ENCODE measurements at places on chromosomes 7 and 10.

DNA sequence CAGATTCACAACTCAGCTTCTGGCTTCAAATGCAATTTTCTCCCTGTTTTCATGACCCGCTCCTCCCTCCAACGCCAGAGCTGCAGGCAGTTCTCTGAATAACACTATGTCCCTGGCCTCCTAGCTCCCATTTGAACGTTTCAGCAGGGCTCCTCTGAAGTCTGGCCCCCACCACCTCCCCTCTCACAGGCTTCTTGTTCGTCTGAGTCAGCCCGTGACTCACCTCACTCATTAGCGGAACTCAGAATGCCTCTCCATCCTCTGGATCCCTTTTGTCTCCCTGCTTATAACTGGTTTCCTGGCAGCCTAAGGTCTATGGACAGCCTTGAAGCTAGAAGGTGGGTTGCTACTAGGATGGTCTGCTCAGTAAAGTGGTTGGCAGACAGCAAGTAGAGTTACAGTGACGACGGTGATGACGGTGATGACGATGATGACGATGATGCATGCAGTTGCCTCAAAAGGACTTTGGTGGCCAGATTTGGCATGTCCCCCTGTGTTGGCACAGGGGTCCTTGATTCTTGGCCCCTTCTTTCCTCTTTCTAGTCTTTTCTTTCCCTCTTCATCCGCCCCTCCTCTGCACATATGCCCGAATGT lies 83.3 kb upstream of the MKLN1 start:
- DNase-seq, result peak; percentile 95

GRCh38 chr7:22393913-22394729 lies 37.2 kb upstream of the RAPGEF5 start:
- peak; percentile 18 for DNase-seq

DNA sequence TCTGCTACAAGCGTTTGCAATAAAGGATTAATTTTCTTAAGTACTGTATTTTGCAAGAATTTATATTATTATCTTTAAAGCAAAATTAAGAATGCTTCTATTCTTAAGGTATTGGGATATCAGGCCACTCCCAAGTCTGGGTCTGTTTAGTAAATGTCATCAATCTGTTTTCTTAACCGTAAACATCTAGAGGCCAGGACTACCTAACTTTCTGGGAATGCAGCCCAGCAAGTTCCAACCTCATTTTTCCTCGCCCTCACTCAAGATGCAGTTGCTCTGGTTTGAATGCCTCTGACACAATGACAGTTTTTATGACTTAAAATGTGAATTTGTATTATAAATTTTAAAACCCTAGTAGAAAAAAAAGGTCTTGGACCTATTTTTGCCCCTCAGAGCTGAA lies 143.5 kb downstream of the INHBA start:
- DNase-seq, result no peak

DNA sequence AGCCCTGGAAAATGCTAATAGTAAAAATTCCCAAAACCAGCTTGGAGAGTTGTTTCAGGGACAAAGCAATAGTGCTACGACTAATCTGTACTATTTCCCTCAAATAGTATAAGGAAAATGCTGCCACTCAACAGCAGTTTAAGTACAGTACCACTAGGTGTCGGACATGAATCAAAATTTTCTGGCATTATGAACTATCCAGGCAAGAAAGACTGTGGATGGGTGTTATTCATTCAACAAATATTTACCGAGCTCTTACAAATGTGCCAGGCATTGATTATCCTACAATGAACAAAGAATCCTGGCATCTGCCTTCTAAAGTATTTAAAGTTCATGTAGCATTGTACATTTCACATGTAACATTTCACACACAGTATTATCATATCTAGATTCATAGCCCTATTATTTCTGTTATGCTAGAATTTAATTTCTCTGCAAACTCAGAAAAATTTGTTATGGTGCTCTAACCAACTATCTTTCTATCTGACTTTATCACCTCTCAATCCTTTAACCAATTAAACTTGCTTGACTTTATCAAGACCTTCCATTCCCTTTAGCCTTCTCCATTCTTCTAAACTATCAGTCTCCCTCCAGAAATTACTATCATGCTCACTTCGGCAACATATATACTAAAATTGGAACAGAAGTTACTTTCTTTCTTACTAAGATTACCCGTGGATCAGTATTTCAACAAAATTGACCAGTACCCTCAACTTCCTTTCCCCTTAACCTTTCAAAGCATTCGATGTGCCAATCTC lies 80.6 kb downstream of the ARHGAP21 start:
- DNase-seq, result peak; percentile 85

- DNase-seq, result peak; percentile 57
These were observed 4.0 kb upstream of the HECW1 start for GRCh38 chr7:43108255-43109011.

DNA sequence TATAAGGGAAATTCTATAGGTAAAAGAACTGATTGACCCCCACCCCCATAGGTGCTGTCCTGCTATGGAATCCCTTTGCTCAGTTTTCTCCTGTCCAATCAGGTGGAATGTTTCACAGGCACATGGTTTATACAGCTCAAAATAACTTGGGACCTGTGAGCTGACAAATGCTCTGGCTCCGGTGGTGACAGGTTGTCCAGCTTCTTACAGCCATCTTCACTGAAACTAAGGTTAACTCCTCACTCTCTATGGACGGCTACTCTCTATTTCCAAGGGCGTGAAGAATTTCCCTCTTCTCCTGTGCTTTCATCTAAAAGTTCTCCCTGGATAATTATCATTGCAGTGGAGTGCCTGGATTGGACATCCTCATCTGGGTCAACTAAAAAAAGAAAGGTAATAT lies at the start of gene MYPN:
Gene MYPN (plus strand): TSS at position 158 of the 400 bp plus-strand sequence. CDS start 11,951 bp downstream, outside the sequence.
- DNase-seq, result no peak

GRCh38 chr7:41415471-41416207 lies 287.3 kb downstream of the INHBA start:
- no peak for DNase-seq

DNA sequence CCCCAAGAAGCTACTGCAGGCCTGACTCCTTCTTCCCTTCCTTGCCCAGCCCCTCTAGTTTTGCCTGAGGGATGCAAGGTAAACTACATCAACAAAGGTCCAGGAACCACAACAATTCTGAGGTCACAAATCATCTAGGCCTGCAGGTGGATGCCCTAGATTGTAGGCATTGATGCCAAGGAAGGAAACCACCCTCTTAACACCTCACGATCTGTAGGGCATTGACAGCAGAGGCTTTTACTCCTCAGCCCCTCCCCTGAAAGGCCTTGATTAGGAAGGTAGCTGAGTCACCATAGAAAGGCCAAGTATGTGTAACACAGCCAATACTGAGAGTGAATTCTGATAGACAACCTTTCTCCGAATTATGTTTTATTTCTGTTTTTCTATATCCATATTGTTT lies 46.7 kb upstream of the FAM3C start:
- DNase-seq, result no peak

GRCh38 chr10:26359670-26360069 lies 78.5 kb upstream of the APBB1IP start:
- no peak for DNase-seq

DNA sequence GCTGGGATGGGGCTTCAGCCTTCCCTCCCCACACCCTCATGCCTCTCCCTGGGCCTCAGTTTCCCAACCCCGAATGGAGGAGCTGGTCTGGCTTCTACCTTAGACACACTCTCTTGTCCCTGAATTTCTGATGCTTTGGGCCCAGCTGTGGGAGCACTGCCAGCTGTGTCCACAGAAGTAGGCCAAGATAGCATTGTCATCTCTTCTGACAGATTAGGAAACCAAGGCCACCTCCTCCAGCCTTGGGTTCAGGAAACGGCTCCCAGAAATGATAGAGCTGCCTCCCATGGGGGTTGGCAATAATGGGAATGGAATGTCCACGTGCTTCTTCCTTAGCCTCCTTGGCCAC lies 1.3 kb downstream of the PPIF start:
- DNase-seq, result no peak

DNA sequence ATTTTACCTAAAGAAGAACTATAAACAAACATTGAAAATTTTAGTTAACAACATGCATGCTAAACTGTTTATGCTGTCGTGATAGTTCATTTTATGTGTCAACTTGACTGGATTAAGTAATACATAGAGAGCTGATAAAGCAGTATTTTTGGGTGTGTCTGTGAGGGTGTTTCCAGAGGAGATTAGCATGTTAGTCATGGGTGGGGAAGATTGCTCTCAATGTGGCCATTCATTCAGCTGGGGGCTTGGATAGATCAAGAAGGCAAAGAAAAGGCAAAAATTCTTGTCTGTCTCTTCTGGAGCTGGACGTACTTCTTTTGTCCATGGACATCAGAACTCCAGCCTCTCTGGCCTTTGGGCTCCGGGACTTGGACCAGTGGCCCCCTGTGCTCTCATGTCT lies 172.9 kb upstream of the SEMA3E start:
- no peak for DNase-seq

DNA sequence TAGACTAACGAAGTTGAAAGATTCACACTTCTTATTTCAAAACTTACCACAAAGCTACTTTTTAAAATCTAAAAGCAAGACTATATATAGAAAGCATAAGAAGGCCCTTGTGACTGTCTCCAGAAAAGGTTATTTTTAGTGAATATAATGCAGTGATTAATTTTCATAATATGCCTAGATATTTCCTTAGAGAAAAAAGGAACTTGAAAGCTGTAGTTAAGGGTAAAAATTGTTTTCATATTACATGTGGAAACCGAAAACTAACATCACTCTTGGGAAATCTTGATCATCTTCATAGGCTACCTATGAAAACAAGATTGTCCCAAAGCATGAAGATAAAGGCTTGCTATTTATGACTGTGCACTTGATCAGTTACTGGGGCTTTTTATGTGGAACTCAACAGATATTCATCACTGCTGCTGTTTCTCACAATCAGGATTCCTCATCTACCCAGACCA lies 223.2 kb downstream of the SH2D4B start:
- DNase-seq, result no peak
